ENCODE measurements at places on chromosomes 5 and 9.

DNA sequence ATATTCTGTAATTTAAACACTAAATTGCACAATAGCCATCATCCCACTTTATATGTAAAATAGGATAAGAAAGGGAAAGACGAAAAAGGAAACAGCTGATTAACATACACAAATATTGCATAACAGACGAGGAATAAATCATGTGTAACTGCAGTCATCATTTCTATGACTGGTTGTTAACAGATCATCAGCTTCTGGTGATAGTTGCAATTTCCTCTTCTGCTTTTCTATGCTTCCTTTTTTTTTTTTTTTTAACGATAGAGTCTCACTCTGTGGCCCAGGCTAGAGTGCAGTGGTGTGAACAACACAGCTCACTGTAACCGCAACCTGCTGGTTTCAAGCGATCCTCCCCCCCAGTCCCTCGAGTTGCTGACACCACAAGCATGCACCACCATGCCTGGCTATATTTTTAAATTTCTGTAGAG lies 22.5 kb upstream of the JAKMIP2 start:
- no peak for DNase-seq

DNA sequence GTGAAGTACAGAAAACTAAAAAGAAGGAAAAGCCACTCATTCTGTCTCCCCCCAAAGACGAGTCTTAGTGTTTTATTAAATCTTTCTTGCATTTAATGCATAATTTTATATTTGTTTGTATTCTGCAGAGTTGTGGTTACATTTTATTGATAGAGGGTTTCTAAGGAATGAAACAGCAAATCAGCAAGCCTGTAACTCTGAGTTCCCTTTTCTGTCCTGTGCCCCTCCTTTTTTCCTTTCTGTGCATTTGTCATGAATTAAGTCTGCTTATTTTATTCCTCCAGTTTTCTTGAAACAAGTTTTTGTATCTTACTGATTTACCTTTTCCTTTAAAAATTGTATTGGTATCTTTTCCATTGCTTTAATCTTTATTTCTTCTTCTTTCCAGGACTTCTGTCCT lies 132.8 kb downstream of the MUSK start:
- DNase-seq, result no peak

- no peak for DNase-seq
These were observed 89.7 kb upstream of the IRX2 start for GRCh38 chr5:2841208-2841607.

DNA sequence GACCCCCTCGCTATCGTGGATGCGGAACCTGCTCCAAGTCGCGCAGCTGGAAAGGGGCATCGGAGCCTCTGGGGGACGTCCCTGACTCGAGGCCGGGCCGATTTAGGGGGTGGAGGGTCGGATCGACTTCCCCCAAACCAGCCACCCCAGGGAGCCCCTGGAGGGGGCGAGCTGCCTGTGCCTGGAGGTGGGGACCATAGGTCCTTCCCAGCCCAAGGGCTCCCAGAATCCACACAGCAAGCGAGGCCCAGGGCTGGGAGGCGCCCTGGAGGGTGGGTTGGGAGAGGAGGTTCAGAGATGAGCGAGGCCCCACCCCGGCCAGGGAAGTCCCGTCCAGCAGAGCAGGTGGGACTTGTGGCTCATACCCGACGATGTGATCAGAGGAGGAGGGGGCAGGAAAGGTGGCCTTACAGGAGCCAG lies 147.6 kb downstream of the GAPVD1 start:
- no peak for DNase-seq

DNA sequence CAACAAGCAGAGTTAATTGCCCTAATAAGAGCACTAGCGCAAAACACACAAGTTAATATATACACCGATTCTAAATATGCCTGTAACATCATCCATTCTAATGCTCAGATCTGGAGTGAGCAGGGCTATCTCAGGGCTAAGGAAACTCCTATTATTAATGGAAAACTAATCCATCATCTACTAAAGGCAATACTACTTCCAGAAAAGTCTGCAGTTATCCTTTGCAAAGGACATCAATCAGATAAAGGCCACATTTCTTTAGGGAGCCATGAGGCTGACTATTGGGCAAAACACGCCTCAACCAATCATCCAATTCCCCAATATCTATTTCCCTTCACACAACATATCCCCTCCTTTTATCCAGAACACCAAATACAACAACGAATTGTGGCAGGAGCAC lies 1032.3 kb upstream of the NUDT12 start:
- DNase-seq, result no peak

- DNase-seq, result no peak
These were observed 12.8 kb downstream of the PIP5K1B start for GRCh38 chr9:68717552-68718443.

DNA sequence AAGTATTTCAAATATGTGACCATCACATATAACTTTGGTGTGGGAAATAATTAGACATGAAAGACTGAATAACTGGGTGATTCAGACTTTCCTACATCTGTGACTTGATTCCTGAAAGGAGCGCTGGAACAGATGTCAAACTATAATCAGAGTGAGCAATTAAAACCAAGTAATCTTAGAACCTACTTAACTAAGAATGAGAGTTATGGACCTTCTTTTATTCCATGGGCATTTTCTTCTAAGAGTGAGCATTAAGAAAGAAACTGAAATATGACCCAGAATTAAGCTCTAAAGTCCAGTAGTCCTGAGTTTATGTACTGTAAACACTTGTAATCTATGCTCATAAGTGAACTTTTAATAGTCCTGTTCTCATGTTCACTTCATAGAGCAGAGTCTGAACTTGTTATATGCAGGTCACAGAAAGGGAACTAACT lies 68.4 kb downstream of the PAM start:
- no peak for DNase-seq

- DNase-seq, result no peak
These were observed 32.0 kb downstream of the SLC46A2 start for GRCh38 chr9:112858625-112859147.

DNA sequence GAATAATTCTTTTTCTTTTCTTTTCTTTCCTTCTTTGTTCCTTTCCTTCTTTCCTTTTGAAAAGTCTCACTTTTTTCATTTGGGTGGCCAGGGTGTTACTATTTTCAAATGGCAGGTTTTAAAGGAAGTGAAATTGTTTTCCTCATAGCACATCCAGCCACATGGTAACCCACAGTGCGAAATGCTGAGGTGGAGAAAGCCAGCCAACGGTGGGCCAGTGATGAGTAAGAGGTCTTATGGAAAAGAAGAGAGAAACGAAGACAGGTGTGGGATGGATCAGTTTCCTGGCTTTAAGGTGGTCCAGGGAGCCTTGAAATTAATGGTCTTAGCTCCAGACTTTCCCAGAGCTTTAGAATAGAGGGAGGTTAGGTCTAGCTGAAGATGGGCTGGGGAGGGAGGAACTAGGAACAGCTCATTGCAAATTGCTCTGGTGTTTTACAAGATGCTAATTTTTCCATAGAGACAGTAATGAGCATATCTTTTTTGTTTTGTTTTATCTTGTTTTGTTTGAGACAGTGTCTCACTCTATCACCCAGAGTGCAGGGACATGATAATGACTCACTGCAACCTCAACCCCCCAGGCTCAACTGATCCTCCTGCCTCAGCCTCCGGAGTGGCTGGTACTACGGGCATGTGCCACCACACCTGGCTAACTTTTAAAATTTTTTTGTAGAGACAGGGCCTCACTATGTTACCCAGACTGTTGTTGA lies 17.8 kb downstream of the ITK start:
- no peak for DNase-seq

GRCh38 chr9:98547606-98548005 lies 161.1 kb downstream of the GABBR2 start:
- DNase-seq, result no peak

DNA sequence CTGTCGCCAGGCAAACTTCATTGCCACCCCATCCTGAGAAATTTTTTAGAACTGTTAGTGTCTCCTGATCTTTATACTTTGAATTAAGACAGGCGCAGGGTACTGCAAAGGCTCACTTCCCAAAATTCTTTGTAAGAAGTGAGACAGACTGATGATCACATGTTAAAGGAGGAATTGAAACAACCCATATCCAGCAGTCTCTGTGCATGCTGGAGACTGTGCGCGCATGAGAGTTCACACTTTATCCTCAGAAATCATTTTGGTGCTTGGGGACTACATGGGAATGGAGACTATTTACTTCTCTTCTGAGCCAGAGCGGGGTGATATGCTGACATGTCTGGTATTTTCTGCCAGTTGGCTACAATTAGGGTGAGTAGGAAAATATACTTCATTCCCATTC lies 91.2 kb downstream of the ZNF474 start:
- DNase-seq, result no peak

DNA sequence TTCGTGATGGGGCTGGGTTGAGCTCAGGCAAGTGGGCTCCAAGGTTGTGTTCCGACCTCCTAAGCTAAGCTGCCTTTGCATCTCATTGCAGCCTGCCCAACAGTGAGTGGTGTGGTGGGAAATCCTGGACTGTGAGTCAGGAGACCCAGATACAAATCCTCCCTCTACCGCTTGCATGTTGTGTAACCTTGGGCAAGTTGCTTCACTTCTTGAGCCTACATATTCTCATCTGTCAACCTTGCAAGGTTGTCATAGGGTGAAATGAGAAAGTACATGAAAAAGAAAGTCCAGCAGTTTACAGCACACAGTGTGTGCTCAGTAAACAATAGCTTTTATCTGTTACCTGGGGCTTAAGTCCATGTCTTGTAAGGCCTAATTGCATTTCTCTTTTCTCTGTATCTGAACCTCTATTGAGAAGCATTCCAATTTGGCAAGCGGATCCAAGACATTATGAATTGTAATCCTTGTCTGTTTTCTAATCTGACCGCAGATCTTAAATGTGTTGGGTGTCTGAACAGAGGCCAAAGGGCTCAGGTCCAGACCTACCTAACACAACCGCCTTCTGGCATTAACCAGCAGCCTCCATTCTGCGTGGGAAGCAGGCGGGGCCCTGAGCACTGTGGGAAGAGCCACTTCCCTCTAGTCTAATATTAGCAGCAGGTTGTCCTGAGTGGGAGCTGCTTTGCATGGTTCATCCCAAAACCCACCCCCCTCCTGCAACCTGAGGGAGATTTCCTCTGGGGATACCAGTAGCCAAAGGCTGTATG lies 1.8 kb upstream of the GALNT12 start:
- DNase-seq, result no peak

DNA sequence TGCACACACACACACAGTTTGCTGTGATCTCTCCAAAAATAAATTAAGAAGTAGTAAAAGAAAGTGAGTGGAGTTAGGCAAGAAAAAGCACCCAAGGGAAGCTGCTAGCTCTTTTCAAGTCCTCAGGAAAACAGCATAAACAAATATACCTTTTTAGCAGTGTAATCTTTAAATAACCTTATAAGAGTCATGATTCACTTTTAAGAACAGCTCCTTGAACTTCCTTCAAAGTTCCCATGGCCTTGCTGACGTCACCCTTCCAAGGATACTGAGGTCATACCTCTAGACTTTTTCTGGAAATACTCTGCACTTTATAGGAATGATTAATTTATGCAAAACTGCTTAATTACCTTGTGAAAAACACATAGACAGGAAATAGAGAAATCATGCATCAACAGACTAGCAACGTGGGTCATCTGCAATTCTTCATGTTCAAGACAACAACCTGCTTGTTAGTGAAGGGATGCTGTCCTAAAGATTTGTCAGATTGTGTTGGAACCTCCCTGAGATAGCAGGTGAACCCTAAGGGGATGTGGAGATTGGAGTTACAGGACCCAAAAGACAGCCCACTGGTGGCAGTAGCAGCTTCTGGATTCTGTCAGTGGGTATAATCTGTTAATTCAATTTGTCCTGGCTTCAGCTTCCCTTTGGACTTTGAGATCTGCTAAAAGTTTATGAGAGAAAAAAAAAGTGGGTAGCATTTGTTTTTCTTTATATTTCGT lies 229.0 kb downstream of the ELAVL2 start:
- no peak for DNase-seq

DNA sequence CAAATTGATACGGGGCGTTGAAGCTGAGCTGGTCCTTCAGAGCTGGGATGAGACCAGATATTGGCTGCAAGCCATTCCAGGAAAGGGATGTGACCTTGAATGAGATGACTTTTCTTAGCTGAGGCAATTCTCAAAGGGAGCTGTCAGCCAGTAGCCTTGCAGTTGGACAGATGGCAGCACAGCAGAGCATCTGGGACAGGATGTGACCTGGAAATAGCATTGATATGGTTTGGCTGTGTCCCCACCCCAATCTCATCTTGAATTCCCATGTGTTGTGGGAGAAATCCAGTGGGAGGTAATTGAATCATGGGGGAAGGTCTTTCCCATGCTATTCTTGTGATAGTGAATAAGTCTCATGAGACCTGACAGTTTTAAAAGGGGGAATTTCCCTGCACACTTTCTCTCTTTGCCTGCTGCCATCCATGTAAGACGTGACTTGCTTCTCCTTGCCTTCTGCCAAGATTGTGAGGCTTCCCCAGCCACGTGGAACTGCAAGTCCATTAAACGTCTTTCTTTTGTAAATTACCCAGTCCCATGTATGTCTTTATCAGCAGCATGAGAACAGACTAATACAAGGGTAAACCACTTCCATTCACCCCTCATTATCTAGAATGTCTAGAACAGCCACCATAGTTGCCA lies 19.8 kb upstream of the MTX3 start:
- no peak for DNase-seq

- DNase-seq, result no peak
These were observed 22.2 kb downstream of the ELL2 start for GRCh38 chr5:95939465-95939864.

- no peak for DNase-seq
These were observed 116.5 kb upstream of the PHYKPL start for GRCh38 chr5:178349075-178349511.

- DNase-seq, result no peak
These were observed 273.4 kb downstream of the CSNK1G3 start for GRCh38 chr5:123785162-123786071.

DNA sequence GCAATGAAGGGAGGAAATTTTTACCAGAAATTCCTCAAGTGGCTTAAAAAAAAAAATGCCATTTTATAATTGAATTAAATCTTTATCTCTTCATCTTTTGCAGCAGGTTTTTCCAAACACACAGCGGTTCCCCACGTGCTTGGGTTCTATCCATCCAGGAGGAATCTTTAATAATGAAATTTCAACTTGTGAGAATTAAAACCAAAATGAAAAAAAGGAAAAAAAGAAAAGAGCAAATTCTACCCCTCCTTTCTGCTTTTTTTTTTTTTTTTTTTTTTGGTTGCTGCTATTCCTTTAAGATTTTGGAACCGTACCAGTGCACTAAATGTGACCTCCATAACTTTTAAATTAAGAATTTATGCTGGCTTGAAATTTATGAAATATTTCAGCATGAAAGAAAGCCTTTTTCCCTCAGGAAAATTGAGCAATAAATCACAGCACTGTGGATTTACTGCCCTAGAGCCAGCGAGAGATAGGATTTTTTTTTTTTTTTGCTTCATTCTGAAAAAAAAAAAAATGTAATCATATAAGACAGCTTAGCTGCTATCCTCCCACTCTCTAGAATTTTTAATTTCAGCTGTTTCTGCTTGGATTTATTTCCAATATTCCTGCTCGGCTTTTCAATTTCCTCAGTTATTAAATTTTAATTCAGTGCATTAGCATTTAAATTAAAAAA lies 88.5 kb downstream of the ZNF618 start:
- no peak for DNase-seq

DNA sequence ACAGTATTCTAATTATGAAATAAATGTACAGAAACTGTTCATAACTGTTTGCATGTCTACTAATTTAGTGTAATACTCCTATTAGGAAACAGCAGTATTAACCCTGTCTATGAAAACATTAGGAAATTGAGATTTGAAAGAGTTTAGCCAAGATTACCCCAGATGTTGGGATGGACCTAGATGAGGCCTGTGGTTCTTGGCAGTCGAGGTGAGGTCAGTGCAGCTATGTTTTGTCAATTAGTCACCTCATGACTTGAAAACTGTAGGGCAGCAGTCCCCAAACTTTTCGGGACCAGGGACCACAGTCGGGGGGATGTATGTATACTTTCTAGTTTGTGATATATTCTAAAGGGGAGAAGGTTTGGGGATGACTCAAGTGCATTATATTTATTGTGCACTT lies 4.7 kb downstream of the LNPEP start:
- DNase-seq, result no peak

Measured in activated CD4-positive, CD25-positive, alpha-beta regulatory T cell treated with anti-CD3 and anti-CD28 coated beads, Interleukin-2, amount 50 U/mL, for 72 hours (primary cell).